ENCODE measurements at places on chromosomes 1 and 21. TPM values are rescaled to one million over a fixed set of nuclear protein-coding genes. Genes with fewer than 3 reads are reported as not detected.

GRCh38 chr1:69502991-69503390 is 64.7 kb upstream of the LRRC7 start:
- no peak for DNase-seq

- no peak for DNase-seq
Measured at GRCh38 chr1:2538872-2539271, 8.8 kb upstream of the HES5 start.

- peak; percentile 16 for DNase-seq
Measured at GRCh38 chr1:47187926-47188250, 1.9 kb downstream of the PDZK1IP1 start.

DNA sequence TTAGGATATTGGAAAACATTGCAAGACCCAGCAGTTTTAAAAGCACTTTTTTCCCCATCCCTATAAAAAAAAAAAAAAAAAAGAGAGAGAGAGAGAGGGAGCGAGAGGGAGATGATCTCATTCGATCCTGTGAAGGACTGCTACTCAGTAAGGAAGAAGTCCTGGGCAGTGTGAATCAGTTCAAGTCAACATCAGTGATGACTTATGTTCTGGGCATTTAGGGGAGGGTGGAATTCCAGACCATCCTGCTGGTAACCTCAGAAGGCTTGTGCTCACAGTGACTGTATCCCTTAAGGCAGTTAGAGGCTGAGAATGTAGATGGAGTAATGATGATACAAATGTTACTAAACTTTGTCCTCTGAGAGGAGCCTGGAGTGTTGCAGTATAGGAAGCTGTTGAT is 151.4 kb downstream of the TGFB2 start:
- DNase-seq = no peak

TMPRSS3 gene
- total RNA-seq = 27.4 TPM

- DNase-seq = no peak
Measured at GRCh38 chr21:42640486-42640885, 12.9 kb upstream of the PDE9A start.

DNA sequence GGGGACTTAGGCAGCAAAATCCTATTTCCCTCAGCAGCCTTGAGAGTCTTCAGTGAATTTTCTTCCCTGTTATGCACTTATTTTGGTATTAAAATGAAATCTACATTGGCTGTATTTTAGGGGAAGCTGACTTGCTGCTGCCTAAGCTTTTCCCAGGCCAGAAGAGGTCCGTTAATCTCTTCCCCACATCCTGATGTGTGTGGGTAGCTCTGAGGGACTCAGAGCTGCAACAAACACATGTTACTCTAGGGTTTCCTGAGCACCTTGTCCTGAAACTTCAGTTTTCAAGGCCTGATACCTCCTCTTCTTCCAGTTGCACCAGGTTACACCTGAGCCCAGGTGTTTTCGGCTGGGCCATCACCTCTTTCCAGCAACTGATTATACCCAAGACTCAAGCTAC is 51.5 kb downstream of the SYT6 start:
- DNase-seq = no peak

DNA sequence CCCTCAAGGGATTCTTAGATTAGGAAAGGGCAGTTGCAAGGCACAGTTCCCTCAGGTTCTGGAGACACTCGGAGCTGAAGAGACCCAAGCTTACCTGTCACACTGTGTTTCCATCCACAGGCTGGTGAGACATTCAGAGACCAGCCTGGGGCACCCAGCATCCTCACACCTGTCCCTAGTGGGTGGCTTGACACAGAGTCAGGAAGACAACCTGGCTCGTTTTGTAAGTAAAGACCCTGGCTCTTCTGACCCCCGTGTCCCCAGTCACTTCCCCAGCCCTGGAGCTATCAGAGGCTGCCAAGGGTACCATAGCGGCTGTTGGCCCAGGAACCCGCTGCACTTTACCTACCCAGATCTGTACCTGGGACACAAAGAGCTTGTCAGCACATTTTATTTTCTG is 409.8 kb downstream of the MATN1 start:
- peak; percentile 14 for DNase-seq

IFI16 gene
- 393 TPM for total RNA-seq

DNA sequence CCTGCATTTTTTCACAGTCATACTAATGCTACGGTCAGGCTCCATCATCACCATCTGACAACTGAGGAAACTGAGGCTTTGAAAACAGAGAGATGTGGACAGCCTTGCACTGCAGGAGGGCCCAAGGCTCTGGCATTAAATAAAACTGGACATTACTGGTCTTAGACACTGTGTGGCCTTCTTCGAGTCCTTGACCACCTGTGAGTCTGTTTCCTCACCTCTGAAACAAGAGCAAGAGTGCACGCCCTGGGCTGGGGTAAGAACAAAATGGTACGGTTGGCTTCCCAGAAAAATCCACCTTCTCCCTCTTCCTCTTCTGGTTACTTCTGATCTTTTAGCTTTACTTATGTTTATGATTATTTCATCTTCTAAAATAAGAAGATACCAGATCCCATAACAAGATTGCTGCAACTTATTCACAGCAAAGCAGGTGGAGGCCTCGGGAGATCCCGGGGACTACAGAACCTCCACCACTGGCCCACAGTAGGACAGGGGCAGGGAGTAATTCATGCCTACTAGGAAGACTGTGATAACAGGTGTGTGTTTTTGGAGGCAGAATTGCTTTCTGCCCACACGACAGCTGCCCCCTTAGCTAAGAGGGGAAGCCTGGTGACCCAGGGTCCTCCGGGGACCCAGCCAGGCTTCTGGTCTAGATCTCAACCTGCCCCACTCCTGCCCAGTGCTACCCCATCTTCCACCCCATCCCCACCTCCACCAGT is 156.4 kb upstream of the EDN2 start:
- DNase-seq = no peak

GRCh38 chr1:200896531-200897196 is 2.0 kb downstream of the INAVA start:
- no peak for DNase-seq

- no peak for DNase-seq
Measured at GRCh38 chr1:168673974-168674683, 54.9 kb downstream of the DPT start.

- DNase-seq = no peak
Measured at GRCh38 chr1:204841316-204841715, 29.3 kb upstream of the NFASC start.

GRCh38 chr1:119742202-119742601 is 26.5 kb downstream of the HMGCS2 start:
- DNase-seq = no peak

DNA sequence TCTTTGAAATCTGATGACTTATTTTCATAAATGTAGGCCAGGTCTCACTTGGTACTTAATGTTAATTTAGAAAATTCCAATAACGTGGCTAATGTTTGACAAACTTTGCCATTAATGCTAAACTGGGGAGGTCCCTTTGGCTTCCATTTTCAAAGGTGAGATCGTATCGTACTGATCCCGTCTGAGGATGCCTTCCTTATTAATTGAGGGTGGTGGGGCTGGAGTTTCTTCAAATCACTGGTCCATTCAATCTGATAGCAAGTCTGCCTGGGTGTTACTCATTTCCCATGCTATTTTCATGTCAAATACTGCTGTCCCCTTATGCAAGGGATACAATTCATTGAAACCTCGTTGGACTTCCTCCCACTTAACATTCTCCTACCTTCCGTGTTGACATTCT is 327.1 kb downstream of the DISC1 start:
- no peak for DNase-seq

DNA sequence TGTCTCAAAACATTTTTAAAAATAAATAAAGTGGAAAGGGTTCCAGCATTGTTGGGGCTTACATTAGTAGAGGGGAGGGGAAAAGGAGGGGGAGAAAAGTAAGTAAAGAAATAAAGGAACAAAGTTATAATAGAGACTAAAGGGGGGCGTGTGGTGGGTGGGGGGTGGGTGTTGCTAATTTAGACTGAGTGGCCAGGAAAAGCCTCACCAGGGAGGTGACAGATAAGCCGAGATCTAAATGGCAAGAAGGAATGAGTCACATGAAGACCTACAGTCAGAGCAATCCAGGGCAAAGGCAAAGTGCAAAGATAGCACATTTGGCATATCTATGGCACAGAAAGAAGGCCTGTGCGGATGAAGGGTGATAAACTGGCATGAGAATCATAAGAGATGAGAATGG is 7.5 kb downstream of the MPL start:
- DNase-seq = no peak

AMY1C gene
- not detected for total RNA-seq

DNA sequence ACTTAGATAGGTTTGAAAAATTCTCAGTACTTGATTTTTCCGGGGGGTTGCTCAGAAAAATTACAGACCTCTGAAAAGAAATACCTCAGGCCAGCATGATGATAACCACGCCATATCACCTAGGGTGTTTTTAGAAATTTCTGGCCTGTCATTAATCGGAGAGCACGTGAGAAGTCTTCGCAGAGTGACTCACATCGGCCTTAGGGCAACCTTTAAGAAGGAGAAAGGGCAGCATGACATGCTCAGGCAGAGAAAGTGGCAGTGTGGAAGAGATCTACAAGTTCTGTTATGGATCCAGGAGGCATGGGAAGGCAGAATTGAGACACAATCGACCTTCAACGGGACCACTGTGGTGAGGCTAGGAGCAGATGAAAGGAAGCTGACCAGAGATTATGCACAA is 506.3 kb downstream of the LMO4 start:
- no peak for DNase-seq

GADD45A gene
- total RNA-seq = 30.2 TPM

TNFRSF4 gene
- total RNA-seq = 8.1 TPM

DNA sequence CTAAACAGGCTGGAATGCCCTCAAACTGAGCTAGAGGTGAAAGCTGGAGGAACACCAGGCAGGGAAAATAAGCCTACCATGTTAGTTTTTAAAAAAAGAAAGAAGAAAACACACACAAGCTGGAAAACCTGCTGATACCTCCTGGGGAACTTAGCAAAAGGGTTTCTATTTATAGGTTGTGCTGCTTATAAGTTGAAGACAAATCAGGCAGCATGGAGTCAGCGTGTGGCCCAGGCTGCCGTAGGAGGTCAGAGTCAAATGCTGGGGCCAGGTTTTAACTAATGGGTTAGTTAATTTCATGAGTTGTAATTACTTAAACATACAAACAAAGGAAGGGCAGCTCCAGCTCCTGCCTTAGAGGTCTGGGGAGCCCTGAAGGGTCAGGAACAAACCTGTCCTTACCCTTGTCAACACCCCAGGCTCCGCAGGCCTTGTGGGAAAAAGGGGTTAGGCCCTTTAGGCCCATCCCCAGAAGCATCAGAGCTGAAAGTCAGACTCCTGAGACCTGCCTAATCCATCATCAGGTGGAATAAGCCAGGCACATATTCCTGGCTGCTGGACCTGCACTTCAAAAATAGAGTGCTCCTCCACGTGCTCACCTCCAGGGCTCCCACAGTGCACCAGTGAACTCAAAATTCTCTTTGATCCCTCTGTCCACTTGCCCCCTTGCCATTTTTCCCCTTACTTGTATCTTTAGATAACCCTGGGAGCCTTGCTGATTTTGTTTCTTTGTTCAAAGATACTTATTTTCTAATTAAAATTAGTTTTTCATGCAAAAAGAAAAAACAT is 59.7 kb downstream of the BRINP2 start:
- DNase-seq = no peak

DNA sequence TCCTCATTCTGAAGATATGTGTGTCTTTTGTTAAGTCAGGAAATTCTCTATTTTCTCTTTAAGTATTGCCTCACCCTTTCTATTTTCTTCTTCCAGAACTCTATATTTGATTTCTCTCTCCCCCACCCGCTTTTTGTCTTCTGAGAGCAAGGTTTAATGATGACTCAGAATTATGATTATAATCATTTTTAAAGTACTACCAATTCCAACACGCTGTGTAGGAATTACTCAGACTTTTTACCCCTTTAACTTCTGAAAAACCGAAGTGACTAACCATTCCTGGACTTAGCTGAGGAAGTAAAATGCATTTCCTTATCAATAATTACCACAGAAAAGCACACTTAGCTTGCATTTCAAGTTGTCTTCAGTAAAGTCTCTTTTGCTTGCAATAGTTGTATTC is 20.8 kb upstream of the SCYL3 start:
- DNase-seq = no peak

CLCA4 gene
- total RNA-seq = not detected

CCDC190 gene
- total RNA-seq = not detected

DNA sequence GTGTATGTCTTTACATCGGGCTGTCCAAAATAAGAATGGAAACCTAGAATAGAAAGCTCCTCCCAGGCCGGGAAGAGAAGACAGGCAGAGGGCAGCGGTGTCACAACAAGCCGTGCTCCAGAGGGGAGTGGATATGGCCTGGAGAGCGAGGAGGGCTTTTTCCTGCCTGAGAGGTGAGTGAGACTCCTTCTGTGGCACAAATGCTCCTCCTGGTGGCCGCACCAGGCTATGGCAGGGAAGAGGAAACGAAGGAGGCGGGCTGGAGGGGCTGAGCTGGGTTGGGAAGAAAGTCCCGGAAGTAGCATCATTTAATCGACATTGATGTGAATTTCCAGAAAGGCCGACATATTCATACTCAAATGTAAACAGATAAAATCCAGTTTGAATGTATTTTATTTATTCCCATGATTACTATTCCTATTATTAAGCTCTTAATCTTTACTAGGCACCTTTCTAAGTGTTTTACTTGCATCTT is 54.7 kb downstream of the MEF2D start:
- peak; percentile 86 for DNase-seq

GRCh38 chr1:165350840-165351239 is 5.7 kb downstream of the LMX1A start:
- DNase-seq = no peak

- no peak for DNase-seq
Measured at GRCh38 chr1:29554208-29554778, 318.0 kb downstream of the PTPRU start.

TSPAN2 gene
- 1.2 TPM for total RNA-seq

- DNase-seq = no peak
Measured at GRCh38 chr1:33170351-33171274, 11.2 kb downstream of the TRIM62 start.

DNA sequence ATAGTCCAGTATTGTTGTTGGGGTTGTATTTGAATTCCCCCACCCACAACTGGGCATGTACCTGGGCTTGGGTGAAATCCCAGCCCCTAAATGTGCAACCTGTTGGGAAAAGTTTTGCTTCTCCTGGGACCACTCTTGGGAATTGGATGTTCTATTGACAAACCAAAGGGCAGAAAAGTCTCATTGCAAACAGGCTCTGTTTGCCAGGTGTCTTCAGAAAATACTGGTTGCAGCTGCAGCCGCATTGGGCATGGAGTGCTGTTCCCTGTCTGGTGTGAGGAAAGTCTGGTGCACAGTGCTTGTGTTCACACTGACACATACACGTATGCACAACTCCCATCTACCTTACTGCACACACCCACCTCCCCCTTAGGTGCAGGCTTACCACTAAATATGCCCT is 12.1 kb downstream of the PTPRU start:
- DNase-seq = no peak

- DNase-seq = no peak
Measured at GRCh38 chr1:242784084-242784483, 259.6 kb upstream of the PLD5 start.

- no peak for DNase-seq
Measured at GRCh38 chr21:40227096-40227495, 359.9 kb downstream of the PCP4 start.

RGS18 gene
- total RNA-seq = 0.79 TPM

PHF13 gene
- 15.9 TPM for total RNA-seq

DPT gene
- total RNA-seq = not detected

SELP gene
- 0.18 TPM for total RNA-seq

Data from activated CD8-positive, alpha-beta memory T cell treated with anti-CD3 and anti-CD28 coated beads, Interleukin-2, amount 10 ng/mL, durations not matched to agents 7 days and 5 days (primary cell).